ENCODE measurements at places on chromosomes 4 and X.

GRCh38 chr4:8177552-8177951, 18.9 kb upstream of the ABLIM2 start:
- no peak for DNase-seq

GRCh38 chrX:40996886-40997530, 88.2 kb upstream of the USP9X start:
- no peak for DNase-seq

GRCh38 chrX:16592194-16592770, 57.7 kb upstream of the S100G start:
- DNase-seq = no peak

- DNase-seq = no peak
Measured at GRCh38 chr4:65552057-65552456, 118.2 kb downstream of the EPHA5 start.

DNA sequence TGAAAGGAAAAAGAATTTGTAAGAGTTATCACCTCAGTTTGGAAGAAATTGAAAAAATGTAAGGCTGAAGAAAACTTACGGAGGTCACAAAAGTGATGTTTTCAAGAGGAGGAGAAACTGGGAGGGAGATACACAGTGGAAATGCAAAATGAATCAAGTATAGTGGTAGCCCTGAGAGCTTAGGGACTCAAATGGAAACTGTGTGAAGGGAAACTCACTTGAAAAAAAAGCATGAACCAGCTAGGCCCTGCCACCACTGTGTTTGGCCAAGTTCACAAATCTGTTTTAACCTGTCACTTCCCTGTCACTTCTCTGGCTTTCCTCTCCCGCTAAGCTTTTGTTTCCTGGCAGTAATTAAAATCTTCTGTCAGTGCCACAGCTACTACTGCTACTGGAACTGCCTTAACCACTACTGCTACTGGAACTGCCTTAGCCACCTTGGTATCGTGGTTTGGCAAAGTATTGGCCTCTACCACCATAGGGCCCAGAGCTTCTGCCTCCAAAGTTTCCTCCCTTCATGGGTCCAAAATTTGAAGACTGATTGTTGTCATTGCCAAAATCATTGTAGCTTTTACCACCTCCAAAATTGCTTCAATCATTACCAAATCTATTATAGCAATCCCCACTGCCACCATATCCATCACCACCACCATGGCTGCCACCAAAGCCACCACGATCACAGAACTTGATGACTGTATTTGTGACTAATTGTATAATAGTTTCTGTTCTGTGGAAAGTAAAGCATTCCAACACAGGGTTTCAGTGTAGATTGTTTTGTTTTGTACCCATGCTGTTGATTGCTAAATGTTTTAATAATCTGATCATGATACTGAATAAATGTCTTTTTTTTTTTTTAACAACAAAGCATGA, 41.5 kb downstream of the SMARCA5 start:
- no peak for DNase-seq

DNA sequence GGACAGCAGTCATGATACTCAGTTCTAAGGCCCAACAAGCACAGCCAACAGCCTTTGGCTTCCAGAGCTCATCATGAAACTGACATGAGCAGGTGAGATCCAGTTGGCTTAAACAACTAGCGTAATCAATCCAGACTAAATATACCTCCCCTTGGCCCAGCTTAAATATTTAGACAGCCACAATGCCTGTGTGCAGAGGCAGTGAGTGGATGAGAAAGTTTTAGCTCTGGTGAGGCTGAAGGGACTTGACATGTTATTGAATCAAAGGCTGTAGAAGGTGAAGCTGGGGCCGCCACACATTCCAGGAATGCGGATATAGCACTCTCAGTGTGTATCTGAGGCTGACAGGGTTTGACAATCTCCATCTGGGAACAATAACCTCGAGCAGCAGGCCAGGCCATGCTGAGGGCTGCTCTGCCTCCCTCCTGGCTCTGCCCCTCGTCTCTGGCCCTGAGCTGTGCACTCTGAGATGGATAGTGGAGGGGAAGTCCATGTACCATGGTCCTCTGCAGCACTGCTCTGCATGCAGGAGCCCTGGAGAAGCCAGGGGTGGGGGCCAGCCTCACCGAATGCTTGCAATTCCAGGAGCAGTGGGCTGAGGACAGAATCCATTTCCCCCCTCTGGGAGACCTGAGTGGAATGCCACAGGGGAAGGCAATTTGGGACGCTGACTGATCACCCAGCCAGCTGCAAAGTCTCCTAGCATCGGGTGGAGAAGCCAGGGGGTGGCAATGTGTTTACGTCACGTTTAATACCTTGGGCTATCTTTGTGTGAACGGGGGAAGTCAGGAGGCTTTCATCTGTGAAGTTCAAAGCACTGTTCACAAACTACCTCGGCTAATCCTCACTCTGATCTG, 37.3 kb upstream of the RASL11B start:
- no peak for DNase-seq

DNA sequence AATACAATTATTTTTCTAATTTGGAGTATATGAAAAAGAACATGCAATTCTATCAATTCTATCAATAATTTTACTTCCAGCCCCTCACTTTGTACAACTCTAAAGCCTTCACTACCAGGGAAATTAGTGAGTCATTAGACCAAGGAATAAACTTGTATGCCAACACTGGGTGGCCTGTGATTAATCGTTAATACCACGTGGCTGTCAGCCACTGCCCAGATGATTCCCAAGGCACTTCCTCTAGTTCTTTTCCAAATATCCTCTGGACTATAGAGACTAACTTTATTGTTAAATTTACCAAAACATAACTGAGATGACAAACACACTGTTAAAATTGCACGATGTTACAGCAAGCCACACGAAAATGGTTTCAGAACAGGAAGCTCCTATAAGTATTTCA, 45.7 kb downstream of the MID1 start:
- no peak for DNase-seq

DNA sequence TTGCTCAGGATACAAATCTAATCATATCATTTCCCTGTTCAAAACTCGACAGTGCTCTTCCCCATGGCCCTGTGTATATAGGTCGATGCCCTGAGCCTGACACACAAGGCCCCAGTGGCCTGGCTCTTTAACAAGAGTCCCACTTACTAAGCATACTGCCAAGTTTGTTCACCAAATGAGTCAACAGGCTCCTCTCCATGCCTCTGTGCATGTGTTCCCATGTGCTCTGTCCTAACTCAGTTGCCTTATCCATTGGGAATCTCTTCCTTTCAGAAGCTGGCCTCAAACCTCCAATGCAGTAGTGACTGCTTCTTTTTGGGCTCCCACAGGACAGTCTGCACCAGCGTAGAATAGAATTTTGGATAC, 18.9 kb upstream of the CXCR3 start:
- DNase-seq = no peak

DNA sequence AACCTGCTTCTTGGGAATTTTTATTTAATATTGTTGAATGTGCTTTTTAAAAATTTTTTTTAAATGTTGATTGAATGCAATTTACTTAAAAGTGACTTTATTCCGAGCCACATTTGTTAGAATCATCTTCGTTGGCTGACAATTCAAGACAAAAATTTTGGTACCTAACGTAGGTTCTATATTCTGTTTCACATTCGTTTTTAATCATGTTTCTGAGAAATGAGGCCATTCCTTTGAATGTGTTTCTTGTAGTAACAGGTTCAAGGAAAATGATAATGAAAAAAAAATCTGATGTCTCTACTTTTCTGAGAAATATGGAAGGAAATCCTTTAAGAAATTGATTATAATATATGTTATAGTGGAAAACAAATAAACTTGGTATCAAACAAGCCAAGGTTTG, 92.3 kb upstream of the DCLK2 start:
- DNase-seq = no peak

Data from stimulated activated CD8-positive, alpha-beta memory T cell treated with anti-CD3 and anti-CD28 coated beads, Interleukin-4, amount 100 ng/mL, for 1 hour (primary cell).